ENCODE measurements at places on chromosomes 16 and 17. TPM values are rescaled to one million over a fixed set of nuclear protein-coding genes. Genes with fewer than 3 reads are reported as not detected.
A peak's percentile ranks its signal among the peaks of the same experiment; 100 is the strongest.

The TBX6 gene
- total RNA-seq = 0.15 TPM

The CEMP1 gene
- not detected for total RNA-seq

The CD79B gene
- not detected for total RNA-seq

GRCh38 chr16:87621976-87622713 is 19.8 kb downstream of the JPH3 start:
- DNase-seq = no peak

DNA sequence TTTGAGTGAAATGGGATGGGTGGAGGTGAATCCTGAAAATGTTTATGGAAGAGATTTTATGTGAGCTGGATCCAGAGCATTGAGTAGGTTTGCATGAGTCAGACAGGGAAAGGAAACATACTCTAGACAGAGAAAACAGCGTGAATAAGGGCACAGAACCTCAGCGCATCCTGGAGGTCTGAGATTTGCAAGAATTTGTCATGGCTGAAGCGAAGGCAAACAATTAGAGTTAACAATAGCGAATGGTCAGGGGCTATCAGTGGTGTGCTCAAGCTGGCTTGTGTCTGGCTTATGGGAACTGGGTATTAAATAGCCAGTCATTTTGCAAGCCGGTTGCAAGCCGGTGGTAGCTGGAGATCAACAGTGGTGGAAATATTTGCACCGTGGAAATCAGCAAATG is 36.4 kb downstream of the MAP2K6 start:
- DNase-seq = no peak

DNA sequence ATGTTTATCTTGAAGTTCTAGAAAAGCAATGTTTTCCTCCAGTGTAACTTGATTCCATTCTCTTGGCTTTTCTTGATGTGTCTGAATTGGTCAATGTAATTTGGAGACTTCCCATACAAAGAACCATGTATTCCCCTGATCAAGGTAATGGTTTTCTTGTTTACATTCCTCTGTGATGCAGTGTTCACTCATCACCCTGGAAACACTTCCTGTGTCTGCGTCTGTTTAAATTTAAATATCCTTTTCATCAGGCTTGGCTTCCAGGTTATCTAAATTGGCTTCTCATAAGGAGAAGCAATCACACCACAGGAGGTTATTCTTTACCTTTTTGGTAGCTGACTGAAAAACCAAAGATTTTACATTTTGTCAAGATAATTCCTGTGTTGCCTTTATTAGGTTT is 237.3 kb upstream of the WSCD1 start:
- peak; percentile 91 for DNase-seq

GRCh38 chr16:48231727-48232492 is 12.2 kb upstream of the LONP2 start:
- peak; percentile 22 for DNase-seq

DNA sequence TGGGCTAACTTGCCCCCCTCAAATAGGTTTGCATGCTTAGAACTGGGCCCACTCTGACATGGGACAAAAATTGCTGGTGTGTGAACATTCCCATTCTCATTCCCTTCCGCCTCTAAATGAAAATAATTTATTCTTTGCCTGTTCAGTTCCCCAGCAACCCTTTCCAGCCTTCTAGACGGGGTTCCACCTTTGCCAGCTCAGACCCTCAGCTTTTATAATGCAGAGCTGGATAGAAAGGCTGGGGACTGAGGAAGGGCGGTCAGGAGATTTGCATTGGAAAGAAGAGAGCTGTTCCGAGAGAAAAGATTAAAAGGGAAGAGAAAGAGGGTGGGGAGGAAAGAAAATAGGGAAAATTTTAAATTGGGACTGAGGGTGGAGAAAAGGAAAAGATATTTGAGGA is 151.1 kb upstream of the WSCD1 start:
- DNase-seq = no peak

DNA sequence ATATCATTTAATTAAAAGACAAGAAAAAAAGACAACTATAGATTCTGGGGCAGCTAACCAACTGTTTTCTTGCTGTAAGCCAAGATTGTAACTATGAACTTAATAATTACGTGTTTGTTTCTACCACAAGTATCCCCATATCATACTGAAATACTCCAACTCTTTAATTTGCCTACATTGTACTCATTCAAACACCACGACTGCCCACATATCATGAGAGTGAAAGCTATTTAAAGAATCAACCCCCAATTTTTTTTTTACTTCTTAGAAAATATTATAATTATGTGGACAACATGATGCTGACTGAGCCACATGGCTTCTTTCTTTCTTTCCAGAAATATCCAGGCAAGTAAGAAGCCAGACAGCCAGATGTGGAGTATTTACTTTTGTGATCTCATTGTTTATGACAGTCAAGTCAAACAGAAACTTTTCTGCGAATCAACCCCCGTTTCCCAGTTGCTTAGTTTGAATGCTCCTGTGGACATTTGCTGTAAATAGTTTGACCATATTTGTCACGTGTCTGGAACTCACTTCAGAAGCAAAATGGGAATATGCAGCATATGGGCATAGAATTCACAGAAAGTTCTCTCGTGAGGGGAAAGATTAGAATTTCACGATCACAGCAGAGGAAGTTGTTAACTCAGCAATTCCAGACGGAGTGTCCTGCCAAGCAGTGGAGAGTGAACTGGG is 126.8 kb upstream of the PSMD7 start:
- DNase-seq = no peak

DNA sequence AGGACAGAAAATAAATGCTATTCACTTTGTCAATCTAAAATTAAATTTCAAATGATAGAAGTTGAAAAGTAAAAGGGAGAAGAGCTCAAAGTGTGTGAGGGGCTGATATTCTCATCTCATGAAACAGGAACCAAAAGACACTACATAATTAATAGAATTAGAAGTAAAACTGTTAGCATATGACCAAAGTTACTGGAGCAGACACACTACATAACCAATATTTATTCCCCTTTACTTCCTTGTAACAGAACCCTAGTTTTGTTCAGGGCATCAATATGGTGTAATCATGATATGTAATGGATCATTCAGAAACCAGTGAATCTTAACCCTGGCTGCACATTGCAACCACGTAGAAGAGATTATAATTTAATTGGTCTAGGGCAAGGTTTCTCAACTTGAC is 109.5 kb upstream of the SIAH1 start:
- no peak for DNase-seq

DNA sequence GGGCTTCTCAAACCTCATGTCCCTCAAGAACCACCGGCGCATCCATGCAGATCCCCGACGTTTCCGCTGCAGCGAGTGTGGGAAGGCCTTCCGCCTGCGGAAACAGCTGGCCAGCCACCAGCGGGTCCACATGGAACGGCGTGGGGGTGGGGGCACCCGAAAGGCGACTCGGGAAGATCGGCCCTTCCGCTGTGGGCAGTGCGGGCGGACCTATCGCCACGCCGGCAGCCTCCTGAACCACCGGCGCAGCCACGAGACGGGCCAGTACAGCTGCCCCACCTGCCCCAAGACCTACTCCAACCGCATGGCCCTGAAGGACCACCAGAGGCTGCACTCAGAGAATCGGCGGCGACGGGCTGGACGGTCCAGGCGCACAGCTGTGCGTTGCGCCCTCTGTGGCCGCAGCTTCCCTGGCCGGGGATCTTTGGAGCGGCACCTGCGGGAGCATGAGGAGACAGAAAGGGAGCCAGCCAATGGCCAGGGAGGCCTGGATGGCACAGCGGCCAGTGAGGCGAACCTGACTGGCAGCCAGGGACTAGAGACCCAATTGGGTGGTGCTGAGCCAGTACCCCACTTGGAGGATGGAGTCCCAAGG is 5.9 kb downstream of the ZNF646 start:
- DNase-seq = no peak

DNA sequence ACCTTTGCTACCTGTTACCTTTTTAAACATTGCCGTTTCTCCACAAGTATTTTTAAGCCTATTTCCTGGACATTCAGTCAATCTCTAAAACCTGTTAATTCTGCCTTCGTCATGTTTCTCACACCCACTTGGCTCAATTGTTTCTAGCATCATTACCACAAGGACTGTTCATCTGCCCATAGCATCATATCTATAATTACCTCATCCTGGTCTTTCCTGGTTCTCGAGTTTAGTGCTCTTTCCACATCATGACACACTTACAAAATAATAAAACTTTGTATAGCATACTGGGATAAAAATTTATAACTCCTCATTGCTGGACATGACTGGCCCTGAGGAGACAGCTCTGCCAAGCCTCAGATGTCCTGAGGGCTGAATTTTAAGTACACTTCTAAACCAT is 104.8 kb downstream of the CYB561 start:
- no peak for DNase-seq

- DNase-seq = peak; percentile 6
These were observed 313.7 kb downstream of the MAF start for GRCh38 chr16:79286646-79287423.

- no peak for DNase-seq
These were observed 9.1 kb downstream of the TMEM208 start for GRCh38 chr16:67235816-67236562.
